Left lung (tissue), 14 donors: ENCODE measurements at places on chromosomes 4 and X. TPM values are rescaled to one million over a fixed set of nuclear protein-coding genes. Genes with fewer than 3 reads are reported as not detected.

TACR3 gene
- polyA plus RNA-seq: 1.2 TPM

SMARCA1 gene
- polyA plus RNA-seq: 132 TPM

SOWAHD gene
- 0.63 TPM for polyA plus RNA-seq

TRIM2 gene
- polyA plus RNA-seq: 88.2 TPM

TIMM8A gene
- 15.7 TPM for polyA plus RNA-seq

FRG1 gene
- polyA plus RNA-seq: 53.2 TPM

SLC2A9 gene
- polyA plus RNA-seq: 4.2 TPM

NUDT11 gene
- 8.6 TPM for polyA plus RNA-seq

NWD2 gene
- not detected for polyA plus RNA-seq

APBB2 gene
- polyA plus RNA-seq: 52.1 TPM

UCP1 gene
- 0.85 TPM for polyA plus RNA-seq

ACSL4 gene
- polyA plus RNA-seq: 13.5 TPM

TKTL2 gene
- polyA plus RNA-seq: not detected

DGKK gene
- polyA plus RNA-seq: 0.06 TPM

NR3C2 gene
- polyA plus RNA-seq: 17.1 TPM

CD38 gene
- polyA plus RNA-seq: 1.4 TPM

ADH7 gene
- not detected for polyA plus RNA-seq

PGAM4 gene
- 1.4 TPM for polyA plus RNA-seq

GUCY1A1 gene
- 155 TPM for polyA plus RNA-seq

PDGFC gene
- 34.1 TPM for polyA plus RNA-seq

NSG1 gene
- polyA plus RNA-seq: 72.0 TPM

CSAG1 gene
- polyA plus RNA-seq: not detected

RNF212 gene
- 10.3 TPM for polyA plus RNA-seq

PRR27 gene
- polyA plus RNA-seq: 0.10 TPM

AWAT1 gene
- not detected for polyA plus RNA-seq

KLHL4 gene
- 5.3 TPM for polyA plus RNA-seq

KDR gene
- 105 TPM for polyA plus RNA-seq

MFAP3L gene
- polyA plus RNA-seq: 2.3 TPM

MUC7 gene
- polyA plus RNA-seq: not detected

UGT2A3 gene
- 9.7 TPM for polyA plus RNA-seq

GYPB gene
- polyA plus RNA-seq: 5.9 TPM

FAM9B gene
- polyA plus RNA-seq: not detected

EVC gene
- polyA plus RNA-seq: 36.2 TPM

MAGEA6 gene
- not detected for polyA plus RNA-seq

ZCCHC18 gene
- polyA plus RNA-seq: 5.7 TPM
